Astrocyte (in vitro differentiated cells and primary cell): ENCODE measurements at places on chromosomes 7 and 10.

DNA sequence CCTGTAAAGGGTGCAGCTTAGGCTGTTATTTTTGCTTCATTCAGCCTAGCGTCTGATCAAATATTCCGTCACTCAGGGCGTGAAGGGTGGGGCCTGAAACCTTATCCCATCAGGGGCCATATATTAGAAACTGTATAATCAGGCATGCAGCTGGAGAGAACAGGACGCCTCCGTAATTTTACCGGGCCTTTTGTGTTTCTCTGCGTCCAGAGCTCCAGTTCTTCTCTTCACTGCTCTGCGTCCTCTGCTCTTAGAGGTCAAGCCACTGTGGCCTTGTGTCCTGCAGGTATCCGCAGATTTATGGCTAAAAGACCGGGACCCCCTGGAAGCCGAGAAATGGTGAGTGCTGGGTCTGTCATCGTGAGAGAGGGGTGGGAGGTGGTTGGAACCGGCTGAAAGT lies at the start of gene ZNF735:
Gene ZNF735, plus strand, starts transcription at position 301 of the 400 bp plus-strand sequence. Its CDS starts 0 bp downstream, at position 301.
- DNase-seq = no peak

- peak; percentile 0 for DNase-seq
These were observed 437.5 kb upstream of the MBL2 start for GRCh38 chr10:53209944-53210611.

- no peak for DNase-seq
These were observed 90.0 kb downstream of the TFEC start for GRCh38 chr7:115940460-115941060.

- no peak for DNase-seq
These were observed 25.7 kb downstream of the IKZF1 start for GRCh38 chr7:50330254-50330653.

GRCh38 chr10:99927721-99928280 lies 81.9 kb downstream of the DNMBP start:
- DNase-seq = no peak

GRCh38 chr10:97726636-97727178 lies 10.2 kb upstream of the ZFYVE27 start:
- peak; percentile 80 for DNase-seq

- no peak for DNase-seq
These were observed 139.8 kb upstream of the TNS3 start for GRCh38 chr7:47721670-47722069.

DNA sequence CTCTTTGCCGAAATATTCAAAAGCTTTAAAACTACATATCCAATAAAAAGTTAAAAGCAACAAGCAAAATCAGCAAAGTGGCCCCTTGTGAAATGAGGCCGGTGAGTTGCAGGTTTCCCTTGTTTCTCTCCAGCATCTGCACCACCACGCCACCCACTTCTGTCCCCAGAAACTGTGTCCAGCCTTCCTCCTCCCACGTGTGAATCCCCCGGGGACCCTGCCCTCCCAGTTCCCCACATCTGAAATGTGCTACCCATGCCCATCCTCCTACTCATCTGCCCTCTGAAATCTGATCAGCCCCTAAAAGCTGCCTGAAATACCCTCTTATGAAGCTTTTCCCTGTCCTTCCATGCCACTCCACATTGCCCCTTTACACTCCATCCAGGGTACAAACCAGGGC lies 3.8 kb downstream of the ALOX5 start:
- DNase-seq = no peak

DNA sequence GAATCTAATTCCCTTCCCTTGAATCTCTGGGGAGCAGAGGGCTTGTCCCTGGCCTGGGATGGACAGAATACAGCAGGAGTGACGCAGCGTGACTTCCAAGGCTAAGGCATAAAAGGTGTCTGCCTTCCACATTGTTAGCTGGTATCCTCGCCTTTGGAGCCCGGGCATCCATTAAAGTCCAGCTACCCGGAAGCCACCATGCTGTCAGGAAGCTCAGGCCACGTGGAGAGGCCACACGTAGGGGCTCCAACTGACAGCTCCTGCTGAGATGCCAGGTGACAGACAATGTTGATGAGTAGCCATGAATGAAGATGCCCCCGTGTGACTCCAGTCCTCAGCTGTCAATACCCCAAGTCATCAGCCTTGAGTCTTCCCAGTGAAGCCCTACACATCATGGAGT lies 99.9 kb downstream of the OAT start:
- DNase-seq = no peak

DNA sequence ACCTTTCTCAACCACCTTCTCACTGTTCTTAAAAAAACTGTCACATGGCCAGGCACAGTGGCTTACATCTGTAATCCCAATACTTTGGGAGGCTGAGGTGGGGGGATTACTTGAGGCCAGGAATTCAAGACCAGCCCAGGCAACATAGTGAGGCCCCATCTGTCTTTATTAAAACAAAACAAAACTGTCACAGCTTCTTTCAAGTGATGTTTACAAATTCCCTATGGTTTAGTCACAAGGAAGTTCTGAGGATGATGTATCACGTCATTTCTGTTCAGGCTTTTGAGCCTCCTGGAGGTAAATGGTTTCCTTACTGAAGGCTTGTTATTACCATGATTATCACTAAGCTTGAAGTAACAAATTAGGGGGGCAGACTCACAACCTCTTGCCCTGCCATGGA lies 186.2 kb downstream of the CFTR start:
- DNase-seq = peak; percentile 69

DNA sequence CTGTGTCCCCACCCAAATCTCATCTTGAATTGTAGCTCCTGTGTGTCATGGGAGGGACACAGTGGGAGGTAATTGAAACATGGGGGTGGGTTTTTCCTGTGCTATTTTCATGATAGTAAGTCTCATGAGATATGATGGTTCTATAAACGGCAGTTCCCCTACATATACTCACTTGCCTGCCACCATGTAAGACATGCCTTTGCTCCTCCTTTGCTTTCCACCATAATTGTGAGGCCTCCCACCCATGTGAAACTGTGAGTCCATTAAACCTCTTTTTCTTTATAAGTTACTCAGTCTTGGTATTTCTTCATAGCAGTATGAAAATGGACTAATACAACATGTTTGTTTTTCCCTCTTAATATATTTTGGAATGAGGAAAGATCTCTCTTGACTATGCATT lies 24.5 kb upstream of the TBXAS1 start:
- no peak for DNase-seq

GRCh38 chr7:44391746-44392617 lies 66.6 kb upstream of the CAMK2B start:
- DNase-seq = no peak

DNA sequence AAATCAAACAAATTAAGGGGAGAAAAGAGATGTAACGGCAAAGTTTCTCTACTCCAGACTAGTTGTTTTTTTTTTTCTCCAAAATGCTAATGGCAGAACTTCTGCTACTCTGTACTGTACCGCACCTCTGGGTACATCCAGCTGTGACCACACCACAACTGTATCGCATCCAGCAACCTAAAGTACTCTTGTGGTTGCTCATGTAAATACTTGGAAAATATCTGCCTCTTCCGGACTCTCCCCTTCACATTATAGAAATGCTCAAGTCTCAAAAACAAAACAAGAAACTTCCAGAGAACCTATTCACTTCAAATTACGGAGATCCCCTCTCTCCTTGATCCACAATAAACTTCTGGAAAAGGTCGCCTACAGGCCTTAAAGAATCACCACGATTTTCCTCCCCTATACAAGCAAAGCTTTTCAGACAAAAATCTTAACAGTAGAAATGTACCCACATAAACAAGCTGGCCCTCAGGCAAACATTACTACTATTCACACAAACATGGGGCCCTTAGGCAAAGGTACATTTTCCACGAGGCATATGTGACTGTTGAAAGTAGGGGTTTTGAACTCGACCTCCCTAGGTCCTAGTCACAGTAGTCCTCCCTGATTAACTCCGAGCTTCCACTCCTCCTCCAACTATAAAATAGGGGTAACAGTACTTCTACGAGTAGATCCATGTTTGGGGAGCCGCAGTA lies 222.9 kb upstream of the MKLN1 start:
- DNase-seq = no peak

- DNase-seq = no peak
These were observed 64.4 kb downstream of the CCNY start for GRCh38 chr10:35400595-35401268.
